DMS79 (cell line): ENCODE measurements at places on chromosomes 6 and 20.

- DNase-seq, result no peak
Measured at GRCh38 chr6:50305660-50306059, 255.9 kb upstream of the DEFB112 start.

DNA sequence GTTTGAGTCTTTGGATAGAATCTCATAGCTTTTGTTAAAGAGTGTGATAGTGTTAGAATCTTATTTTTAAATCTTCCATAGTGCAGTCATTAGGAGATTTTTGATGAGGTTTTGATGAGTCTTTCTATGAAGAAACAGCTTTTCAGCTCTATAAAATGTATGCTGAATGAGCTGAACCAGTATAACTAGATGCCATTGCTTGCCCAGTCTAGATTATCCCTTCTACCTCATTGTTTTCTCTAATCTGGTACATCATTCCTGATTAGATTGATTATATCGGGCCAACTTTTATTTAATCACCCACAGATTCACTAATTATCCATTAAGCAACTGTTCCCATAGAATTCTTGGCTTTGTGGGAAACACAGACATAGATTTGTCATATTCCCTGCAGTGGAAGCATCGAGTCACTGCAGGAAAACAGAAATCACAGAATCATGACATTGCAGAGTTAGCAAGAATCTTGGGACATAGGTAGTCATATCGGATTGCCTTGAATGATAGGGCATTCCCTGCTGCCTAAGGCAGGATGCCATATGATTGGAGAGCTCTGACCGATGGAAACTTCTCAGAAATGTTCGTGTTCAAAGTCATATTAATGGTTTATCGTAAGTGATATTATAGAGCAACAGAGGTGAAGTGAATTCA, 882.7 kb upstream of the FLRT3 start:
- no peak for DNase-seq

GRCh38 chr6:57068061-57068460, 21.6 kb downstream of the KIAA1586 start:
- DNase-seq, result no peak

DNA sequence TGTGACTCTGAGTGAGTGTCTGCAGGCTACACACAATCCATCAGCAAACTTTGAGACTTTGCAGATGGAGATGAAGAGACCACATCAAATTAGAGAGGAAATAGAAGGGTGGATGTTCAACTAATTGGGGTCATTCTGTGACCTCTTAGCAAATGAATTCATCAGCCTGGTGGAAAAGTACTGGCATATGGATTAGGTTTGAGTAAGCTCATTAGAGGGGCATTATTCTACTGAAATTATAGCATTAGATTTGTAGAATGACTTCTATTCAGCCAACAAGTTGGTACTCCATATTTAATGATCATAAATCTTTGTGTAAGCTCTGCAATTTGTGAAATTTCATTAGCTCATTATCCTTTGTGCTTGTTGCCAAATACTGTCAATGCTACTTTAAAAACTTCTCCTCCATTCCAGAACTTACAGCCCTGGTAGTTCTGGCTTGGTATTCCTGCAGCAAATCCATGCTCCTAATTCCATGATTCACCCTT, 63.8 kb downstream of the ADTRP start:
- no peak for DNase-seq

DNA sequence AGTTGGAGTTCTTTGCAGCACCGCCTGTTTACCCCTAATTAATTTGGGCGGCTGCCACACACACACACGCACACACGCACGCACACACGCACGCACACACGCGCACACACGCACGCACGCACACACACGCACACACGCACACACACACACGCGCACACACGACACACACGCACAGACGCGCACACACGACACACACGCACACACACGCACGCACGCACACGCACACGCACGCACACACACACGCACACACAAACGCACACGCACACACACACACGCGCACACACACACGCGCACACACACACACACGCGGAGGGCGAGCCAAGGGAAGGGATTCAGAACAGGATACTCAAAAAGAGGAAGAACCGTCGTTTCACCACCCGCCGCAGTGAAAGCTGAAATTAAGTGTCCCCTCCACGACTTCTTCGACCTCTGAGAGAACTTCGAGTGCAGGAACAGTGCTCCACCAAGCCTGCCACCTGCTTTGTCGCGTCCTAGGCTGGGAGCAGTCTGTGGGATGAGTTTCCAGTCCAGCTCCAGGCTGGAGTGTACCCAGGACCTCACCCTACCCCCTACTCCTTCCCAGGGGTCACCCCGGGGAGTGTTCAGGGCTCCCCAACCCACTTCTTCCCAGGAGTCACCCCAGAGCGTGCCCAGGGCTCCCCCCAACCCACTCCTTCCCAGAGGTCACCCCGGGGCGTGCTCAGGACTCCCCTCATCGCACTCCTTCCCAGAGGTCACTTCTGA, 1.1 kb downstream of the RNASET2 start:
- DNase-seq, result no peak

- no peak for DNase-seq
Measured at GRCh38 chr20:63966172-63966943, 3.4 kb downstream of the ZNF512B start.
